Stimulated activated naive CD4-positive, alpha-beta T cell (primary cell): ENCODE measurements at places on chromosomes 5 and 9.

DNA sequence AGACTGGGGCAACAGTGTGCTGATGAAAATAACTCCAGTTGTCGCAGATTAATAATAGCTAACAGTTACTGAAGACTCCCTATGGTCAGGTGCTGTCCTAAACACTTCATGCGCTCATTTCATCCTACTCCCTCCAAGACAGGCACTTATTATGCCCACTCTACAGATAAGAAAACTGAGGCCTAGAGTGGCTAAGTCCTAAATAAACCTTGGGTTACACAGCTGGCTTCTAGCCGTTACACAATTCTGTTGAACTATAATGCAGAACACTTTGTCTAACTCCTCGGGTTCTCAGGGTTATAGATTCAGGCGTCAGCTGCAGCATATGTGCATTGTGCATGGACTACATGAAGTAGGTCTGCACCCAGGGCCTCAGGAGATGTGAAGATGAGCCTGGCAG, 103.9 kb downstream of the DAPK1 start:
- DNase-seq, result no peak

DNA sequence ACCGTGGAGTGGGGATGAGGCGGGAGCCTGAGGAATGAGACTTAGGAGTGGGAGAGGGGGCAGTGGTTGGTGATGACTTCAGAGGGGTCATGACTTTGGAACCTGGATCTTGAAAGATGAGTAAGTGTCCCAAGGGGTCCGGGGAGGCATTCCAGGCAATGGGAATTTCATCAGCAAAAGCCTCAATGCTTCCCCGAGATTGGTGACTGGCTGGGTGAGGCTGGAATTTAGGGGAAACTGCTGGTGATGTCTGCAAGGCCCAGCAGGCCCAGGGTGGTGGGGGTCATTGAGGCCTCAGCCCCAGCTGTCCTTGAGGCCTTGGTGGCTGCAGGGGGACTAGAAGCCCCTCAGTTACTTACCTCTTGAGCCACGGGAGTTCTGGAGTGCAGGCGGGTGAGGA, 7.5 kb downstream of the NDST1 start:
- DNase-seq, result no peak

- DNase-seq, result peak; percentile 27
Measured at GRCh38 chr5:132477784-132478365, 12.7 kb downstream of the IRF1 start.

GRCh38 chr5:1685066-1685465, 114.6 kb downstream of the MRPL36 start:
- DNase-seq, result no peak

DNA sequence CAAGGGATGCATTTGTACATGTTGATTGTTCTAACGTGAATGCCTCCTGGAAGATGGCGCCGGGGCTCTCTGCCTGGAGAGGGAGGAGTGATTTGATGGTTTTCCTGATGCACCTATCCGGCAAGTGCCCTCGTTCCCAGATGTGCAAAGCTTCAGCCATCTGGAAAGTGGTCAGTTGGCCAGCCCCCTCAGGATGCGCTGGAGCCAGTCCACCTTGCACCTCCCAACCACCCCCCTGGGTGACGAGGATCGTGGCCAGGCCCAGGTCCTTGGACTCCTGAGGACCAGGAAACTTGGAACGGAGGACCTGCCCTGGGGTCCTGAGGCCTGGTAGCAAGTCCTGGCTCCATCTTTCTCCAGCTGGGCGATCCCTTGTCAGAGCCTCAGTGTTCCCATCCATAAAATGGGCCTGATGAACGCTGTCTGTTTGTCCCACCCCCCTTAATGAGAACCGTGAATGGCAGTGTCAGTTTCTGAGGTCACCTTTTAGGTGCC, 23.6 kb upstream of the RNU6ATAC start:
- no peak for DNase-seq

DNA sequence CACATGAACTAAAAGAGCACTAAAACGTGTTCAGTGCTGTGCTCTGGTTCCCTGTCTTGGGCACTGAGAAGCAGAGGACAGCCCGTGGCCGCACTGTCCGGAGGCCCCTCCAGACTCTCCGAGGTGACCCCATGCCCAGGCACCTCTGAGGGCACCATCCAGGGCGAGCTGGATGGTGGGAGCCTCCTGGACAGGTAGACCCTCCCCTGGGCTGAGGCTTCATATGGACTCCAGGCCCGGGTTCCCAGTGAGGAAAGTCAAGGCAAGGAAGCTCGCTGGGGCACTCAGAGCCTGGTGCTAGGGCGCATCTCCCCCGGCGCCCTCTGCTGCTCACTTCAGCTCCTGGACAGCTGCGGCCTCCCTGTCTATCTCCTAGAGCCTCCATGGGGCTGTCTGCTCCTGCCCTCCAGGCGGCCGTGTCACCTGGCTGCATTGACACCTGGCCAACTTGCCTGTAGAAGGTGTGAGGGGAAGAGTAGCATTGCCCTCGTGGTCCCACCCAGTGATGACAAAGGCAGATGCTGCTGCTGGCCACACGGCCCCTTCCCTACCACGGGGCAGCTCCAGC, 178.2 kb upstream of the IRX1 start:
- no peak for DNase-seq

GRCh38 chr9:96318921-96319565, 17.1 kb upstream of the HSD17B3 start:
- no peak for DNase-seq

DNA sequence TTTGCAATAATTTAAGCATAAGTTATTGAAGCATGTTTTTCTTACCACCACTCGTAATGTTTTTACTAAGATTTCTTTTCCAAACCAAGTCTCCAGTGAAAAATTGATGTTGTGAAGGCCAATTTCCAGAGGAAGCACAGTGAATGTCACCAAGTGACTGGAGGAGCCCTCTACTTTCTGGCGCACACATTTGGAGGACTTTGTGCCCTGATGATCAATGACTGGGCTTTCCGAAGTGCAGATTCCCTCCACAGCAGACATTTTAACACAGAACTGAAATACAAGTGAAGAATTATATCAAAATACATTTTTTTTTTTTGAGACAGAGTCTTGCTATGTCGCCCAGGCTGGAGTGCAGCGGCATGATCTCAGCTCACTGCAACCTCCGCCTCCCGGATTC, 52.6 kb downstream of the C5 start:
- DNase-seq, result no peak

GRCh38 chr9:6418764-6419163, 5.8 kb downstream of the UHRF2 start:
- no peak for DNase-seq

- DNase-seq, result no peak
Measured at GRCh38 chr9:98973576-98973975, 29.9 kb downstream of the COL15A1 start.

GRCh38 chr9:113993838-113994540, 84.1 kb downstream of the AMBP start:
- DNase-seq, result no peak

- DNase-seq, result no peak
Measured at GRCh38 chr5:43560128-43560527, 3.3 kb upstream of the PAIP1 start.

- no peak for DNase-seq
Measured at GRCh38 chr9:23622396-23622795, 203.6 kb downstream of the ELAVL2 start.

DNA sequence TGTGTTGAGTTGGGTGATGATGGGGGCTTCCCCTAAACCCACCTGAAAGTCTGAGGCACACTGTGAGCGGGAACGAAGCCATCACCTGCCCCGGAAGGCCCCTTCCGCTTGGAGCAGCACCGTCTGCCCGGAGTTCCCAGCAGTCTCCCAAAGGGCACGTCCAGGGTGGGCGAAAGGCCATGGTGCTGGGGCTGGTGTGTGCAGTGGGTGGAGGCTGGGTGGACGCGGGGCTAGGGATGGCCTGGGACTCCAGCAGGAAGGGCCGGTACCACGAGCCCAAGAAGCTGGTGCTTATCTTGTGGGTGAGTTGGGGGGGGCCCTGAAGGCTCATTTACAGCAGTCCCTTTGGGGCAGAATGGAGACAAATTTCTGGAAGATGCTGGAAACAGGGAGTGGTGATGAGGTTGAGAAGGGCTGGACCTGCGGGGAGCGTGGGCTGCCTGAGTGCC, 4.6 kb downstream of the FLT4 start:
- no peak for DNase-seq

DNA sequence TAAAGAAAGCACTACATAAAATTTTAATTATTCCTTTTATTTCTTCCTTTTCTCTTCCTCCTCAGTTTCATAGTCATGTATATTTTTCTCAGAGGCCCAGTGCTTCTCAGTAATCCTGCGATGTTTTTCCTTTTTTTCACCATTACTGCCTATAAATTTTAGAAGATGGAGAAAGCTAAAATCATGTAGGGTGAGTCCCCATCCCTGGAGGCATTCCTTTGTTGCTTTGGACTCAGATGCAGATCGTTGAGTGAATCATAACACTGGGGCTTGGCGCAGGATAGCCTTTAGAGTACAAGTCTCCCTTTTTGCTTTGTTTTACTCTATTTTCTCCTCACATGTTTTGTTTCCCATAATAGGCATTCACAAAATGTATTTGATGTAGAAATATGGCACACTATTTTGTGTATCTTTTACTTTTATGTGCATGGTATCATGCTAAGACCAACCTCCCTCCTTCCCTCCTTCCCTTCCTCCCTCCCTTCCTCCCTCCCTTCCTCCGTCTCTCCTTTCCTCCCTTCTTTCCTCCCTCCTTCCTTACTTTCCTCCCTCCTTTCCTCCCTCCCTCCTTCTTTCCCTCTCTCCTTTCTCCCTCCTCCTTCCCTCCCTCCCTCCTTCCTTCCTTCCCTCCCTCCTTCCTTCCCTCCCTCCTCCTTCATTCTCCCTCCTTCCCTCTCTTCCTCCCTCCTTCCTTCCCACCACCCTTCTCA, 72.4 kb downstream of the NUDT12 start:
- DNase-seq, result no peak

GRCh38 chr5:143583409-143583808, 179.9 kb upstream of the NR3C1 start:
- no peak for DNase-seq

DNA sequence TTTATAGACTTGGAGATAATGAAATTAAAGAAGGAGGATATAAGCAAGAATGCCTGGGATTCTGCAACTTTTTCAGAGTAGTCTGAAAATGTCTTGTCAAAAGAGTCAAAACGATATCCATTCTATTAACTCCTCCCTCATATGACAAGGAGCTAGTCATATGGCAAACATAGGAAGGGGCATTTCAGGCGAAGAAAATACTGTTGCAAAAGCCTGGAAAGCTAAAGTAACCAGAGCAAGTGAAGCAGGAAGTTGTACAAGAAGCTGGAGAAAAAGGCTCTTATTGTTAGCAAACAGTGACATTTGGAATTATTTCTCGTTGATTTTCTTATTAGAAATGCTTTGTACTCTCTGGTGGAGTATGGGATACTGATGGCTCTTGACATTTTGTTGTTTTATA, 94.0 kb upstream of the PTPRD start:
- no peak for DNase-seq

DNA sequence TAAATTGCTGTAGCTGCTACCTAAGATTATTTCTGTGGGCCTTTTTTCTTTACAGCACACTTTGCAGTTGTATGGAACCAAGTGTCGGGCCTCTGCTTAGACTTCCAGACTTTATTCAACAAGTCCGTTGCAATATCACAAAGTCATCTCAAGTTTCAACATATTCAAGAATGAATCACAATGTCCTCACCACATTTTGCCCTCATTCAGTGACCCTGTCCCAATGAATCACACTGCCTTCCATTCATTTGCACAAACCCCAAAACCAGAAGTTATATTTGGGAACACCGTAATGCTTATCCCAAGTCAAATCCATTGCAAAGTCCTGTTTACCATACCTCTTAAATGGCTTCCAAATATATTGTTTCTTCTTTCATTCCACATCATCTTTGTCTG, 439.6 kb downstream of the CSNK1G3 start:
- DNase-seq, result no peak

- no peak for DNase-seq
Measured at GRCh38 chr9:103661663-103662062, 432.4 kb upstream of the SMC2 start.

DNA sequence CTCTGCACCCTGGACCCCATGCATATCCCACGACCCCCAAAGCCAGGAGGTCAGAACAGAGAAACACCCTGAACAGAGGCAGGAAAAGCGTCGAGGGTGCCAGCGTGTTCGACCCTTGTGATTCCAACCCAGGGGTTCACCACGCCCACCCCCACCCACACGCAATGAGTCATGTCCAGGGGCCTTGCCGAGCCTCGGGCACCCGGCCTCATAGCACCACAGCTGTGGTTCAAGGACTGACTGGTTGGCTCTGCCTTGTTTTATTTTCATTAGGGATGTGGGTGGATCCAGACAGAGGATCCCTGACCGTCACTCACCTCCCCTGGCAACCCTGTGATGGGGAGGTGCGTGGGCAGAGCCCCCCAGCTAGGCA, 9.5 kb upstream of the QSOX2 start:
- no peak for DNase-seq

GRCh38 chr9:133628766-133629165, 7.4 kb upstream of the DBH start:
- no peak for DNase-seq

DNA sequence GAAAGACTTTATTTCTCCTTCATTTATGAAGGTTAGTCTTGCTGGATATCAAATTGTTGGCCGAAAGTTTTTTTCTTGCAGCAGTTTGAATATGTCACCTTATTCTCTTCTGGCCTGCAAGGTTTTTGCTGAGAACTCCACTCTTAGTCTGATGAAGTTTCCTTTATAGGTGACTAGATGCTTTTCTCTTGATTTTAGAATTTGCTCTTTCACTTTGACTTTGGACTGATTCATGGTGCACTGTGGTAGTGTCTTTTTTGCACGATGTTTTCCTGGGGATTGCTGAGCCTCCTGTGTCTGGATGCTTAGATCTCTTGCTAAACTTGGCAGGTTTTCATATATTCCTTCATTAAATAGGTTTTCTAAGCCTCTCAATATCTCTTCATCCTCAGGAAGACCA, 12.4 kb downstream of the AHRR start:
- DNase-seq, result no peak

DNA sequence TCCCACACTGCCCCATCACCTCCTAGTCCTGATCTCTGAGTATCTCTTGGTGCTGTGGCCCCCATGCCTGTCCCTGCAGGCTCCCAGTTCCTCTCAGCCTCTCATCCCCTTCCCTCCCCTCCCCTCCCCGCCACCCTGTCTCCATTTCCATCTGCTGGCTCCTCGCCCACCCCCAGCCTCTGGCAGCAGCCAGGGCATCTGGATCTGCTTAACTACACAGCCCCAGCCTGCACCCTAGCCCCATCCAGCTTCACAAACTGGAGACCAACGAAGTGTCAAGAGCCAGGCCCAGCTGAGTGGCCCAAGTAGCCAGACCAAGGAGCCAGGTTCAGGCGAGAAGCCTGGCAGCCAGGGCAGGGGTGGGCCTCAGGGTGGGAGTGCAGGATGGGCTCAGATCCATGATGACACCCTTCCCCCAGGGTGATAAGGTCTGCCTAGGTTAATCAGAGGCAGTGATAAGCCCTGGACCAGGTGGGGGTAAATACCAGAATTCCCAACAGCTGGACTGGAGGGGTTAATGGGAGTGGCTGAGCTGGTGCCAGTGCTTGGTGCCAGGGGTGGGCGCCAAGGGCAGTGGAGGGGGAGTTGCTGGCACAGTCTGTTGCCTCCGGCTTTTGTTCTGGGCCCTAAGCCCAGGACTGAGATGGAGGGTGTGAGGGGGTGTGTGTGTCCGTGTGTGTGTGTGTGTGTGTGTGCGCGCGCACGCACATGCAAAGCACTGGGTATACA, 2.5 kb downstream of the IL11RA start:
- no peak for DNase-seq
